Activated gamma-delta T cell treated with anti-CD3 and anti-CD28 coated beads, Interleukin-2, amount 50 U/mL, for 16 hours (primary cell): ENCODE measurements at places on chromosomes 5 and 9.

GRCh38 chr5:159010661-159011442 lies 88.9 kb downstream of the EBF1 start:
- no peak for DNase-seq

GRCh38 chr5:13246053-13246452 lies 698.4 kb downstream of the DNAH5 start:
- no peak for DNase-seq

- no peak for DNase-seq
Observed at GRCh38 chr5:24161559-24161958, 483.2 kb downstream of the CDH10 start.

DNA sequence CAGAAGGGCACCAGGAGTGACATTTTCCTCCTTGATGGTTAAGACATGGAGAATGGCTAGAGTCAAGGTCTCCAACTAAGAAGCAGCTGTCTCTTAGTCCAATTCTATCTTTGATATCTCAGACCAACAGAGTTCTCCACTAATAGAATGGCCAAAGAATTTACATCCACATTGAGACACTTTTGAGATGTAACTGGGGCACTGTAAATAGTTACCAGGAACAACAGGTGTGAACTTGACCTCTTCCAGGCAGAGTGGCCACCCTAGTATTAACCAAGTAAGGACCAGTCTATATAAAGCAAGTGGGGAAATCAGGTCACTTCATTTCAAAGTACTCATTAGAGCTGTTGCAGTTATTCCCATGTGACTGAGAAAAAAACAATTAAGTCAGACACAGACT lies 159.7 kb upstream of the RAD23B start:
- no peak for DNase-seq

DNA sequence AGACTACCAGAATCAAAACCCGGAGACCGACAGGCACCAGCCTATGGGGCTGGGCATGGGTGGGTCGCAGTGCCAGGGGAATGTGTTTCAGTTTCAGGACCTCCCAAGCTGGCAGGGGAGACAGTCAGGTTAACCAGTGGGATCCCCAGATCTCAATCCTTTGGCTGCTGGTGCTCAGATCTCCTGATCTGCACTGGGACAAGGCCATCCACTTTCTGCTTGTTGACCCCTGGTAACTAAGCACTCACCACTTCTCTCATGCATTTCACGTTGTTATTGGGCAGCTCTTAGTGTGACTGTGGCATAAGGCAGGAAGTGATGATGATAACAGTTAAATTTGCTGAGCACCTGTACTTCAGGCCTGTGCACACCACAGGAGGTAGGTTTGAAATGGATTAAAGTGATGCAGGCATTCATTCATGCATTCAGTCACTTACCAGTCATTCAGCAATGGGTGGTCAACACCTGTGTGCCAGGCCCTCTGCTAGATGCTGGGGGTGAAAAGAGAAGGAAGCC lies 42.1 kb upstream of the STXBP1 start:
- DNase-seq = no peak

GRCh38 chr9:68896486-68896885 lies 117.4 kb downstream of the PRKACG start:
- DNase-seq = no peak

DNA sequence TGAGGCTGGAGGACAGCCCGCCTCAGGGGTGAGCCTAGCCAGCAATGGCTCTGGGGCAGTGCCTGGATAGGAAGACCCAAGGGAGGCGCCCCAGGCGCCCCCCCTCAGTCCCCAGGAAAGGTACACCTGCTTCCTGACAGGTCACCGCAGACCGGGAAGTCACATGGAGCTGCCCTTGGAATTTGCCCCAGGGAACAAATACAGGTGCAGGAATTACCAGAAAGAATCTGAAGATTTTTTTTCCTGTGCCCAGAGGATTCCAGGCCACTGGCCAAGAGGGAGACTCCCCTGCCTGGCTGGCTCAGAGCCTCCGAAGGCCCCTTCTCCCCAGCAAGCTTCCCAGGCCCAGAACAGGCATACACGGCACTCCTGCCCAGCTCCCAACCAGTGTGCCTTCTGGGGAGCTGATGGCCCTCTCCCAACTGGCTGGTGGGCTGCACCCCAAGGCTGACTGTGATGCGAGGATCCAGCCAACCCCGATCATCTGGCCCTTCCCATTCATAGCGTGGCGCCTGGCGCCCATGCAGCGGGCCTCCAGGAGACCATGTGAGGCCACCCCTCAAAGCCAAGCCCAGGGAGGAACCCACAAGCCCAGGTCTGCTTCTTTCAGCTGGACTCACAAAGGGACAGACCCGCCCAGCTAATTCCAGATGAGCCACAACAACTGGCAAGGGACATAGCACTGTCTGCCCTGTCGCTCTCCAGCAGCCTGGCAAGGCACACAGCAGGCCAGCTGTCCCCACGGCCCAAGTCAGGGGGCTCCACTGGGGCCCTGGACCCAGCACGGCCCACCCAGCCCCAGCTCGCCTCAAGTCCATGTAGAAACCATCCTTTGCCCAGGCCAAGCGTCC lies 2.3 kb downstream of the TPRN start:
- no peak for DNase-seq

- DNase-seq = no peak
Observed at GRCh38 chr9:5767968-5768932, 64.7 kb downstream of the ERMP1 start.
